ENCODE measurements at places on chromosomes 2 and 18.

DNA sequence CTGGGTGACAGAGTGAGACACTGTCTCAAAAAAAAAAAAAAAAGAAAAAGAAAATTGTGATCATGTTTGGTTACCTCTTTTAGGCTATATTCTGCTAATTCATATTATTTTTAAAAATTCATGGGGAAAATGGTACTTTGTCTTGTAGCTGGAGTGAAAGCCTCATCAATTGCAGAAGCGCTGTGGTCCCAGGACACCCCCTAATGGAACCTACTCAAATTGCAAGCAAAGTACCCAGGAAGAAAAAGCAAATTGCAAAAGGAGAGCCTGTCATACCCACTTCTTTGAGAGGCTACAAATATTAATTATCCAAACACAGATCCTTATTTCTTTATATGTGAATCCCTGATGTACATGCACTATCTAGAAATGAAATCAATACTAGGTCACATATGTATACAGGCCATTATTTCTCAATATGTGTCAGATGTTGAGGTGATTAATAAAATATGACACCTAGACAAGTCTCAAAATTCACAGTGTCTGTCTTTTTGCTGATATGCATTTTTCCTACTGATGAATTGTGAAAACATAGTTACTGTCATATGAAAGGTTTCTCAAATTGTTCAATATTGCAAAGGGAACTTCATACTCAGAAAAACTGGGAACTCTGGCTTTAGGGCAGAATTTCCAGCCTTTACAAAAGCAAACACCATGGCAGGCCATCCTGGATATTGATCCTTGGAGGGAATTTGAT lies 12.6 kb downstream of the CRACDL start:
- DNase-seq = no peak

DNA sequence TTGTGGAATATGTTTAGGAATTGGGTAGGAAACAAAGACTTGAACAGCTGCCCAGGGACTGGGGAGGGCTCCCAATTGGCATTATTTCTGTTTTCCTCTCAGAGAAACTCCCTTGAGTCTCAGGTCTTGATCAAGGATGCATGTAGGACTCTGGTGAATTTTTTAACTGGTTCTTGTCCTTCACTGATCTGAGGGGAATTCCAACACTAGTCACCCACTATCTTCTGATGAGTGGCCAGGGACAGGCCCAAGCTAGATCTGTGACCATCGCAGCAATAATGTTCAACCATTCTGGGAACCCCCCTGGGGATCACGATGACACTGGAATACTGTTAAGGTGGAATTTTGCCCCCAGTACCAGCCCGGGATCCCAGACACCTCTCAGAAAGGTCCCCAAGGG lies 132.0 kb downstream of the SH3BP4 start:
- DNase-seq = no peak

DNA sequence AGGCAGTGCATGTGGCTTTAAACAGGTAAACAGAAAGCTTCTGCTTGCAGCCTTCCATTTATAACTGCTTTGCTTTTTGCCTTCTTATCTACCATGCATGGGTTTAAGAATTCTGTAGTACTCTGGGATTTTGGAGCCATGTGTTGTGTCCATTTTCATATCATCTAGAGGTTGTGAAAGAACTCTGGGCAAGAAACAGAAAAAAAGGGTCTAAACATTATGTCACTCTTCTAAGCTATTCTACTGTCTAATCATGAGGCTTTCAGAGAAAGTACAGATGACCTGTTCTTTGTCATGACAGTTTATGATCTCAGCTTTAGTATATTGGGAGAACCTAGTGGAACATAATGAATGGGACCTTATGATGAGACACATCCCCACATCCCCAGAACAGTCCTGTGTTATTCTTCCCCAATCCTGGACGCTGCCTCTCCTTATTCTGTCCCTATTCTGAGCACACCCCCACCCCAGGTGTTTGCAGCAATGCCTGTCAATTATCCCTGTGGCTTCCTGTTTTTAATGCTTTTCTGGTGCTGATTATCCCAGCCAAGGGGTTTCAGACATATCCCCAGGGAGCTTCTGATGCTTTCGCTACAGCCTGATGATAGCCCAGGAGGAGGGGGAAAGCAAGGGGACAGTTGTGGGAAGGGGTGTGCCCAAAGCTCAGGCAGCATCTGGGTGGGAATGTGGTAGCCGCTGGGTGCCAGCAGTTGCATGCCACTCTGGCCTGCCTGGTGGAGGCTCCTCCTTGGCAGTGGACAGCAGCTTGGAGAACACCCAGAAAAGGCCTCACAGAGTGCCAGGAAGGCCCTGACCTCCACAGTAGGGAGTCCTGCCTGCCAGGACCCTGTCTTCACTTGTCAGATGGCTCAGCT lies 169.5 kb upstream of the MAP3K20 start:
- no peak for DNase-seq

GRCh38 chr2:37802899-37803379 lies 122.1 kb upstream of the RMDN2 start:
- DNase-seq = peak; percentile 98

DNA sequence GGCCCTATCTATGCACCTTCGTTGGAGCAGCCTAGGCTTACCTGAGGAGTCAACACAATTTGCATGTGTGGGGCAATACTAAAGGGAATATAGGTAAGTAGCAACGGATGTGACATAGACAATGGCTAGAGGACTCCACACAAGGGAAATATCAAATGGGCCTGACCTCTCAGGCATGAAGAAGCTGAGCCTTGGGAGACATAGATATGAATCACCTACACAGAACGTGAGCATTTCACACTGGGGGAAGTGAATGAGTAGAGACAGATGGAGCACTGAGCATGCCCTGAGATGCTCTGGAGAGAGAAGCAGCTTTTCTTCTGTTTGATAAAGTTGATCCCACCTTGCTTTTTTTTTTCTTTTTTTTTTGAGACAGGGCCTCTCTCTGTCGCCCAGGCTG lies 97.9 kb downstream of the ATL2 start:
- DNase-seq = no peak

GRCh38 chr2:72159211-72159993 lies 11.7 kb upstream of the CYP26B1 start:
- no peak for DNase-seq

DNA sequence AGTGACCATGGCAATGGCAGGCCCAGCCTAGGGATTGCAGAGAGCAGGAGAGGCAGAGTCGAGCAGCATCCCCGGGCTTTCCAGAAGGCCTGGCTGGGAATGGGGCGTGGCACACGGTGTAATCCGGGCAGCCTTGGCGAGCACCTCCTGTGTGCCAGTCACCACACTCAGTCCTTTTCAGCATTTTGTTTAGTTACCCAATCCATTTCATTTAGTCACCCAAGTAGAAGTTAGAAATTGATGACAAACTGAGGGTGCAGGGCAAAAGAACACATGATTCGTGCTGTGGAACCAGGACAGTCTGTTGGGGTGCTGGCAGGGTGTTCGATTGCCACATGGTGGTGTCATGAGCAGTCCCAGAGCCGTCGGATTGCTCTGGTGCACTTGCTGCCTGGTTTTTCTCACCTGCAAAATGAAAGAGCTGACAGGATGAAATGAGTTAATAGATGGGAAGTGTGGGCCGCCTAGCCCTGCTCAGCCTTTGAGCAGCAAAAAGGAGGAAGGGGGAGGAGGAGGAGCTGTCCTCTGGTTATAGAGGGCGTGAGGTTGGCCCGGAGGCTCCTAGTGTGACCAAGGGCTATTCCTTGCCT lies 299.4 kb downstream of the AGAP1 start:
- peak; percentile 12 for DNase-seq

DNA sequence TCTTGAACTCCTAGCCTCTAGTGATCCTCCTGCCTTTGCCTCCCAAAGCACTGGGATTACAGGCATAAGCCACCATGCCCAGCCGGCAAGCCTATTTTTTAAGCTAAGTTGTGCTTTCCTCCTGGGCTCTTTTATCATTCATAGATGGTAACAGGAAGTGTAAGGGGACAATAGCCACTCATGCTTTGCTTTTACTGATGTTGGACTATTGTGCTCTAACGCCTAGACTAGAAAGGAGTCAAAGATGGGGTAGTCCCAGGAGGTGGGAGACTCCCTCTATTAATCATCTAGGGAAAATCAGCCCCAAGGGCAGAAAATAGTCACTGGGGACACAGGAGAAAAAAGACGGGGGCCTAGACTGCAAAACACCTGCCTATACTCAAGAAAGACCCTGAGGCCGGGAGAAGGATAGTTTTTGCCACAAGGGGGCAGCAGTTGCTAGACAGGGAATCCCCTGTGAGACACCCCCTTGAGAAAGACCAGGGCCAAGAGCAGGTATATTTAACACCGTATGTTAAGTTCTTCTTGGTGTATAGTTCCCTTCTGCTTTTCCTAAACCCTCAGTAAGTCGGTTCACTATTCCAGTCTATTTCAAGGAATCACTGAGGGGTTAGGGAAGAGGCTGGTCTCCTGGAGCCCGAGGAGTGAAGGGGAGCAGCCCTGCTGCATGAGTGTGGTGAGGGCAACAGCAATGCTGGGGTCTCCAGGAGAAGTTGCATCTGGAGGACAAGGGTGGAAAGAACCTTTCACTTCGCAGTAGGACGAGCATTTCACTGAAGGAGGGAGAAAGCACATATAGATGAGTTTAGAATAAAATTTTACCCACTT lies 2.1 kb upstream of the CXCR1 start:
- DNase-seq = peak; percentile 52

- peak; percentile 37 for DNase-seq
Measured at GRCh38 chr2:48209214-48209885, 303.1 kb upstream of the FBXO11 start.
